Progenitor cell of endocrine pancreas (in vitro differentiated cells): ENCODE measurements at places on chromosomes 6 and 20. TPM values are rescaled to one million over a fixed set of nuclear protein-coding genes. Genes with fewer than 3 reads are reported as not detected.
A peak's percentile ranks its signal among the peaks of the same experiment; 100 is the strongest.

- no peak for DNase-seq
These were observed 187.6 kb downstream of the CD83 start for GRCh38 chr6:14305131-14305530.

- DNase-seq: no peak
These were observed 118.1 kb downstream of the SYNDIG1 start for GRCh38 chr20:24587384-24588046.

- DNase-seq: peak; percentile 77
These were observed at the start of gene RBBP9 for GRCh38 chr20:18496740-18497592. Gene RBBP9 (minus strand): TSS chr20:18497225. CDS start chr20:18497167, 58 bp downstream.

DNA sequence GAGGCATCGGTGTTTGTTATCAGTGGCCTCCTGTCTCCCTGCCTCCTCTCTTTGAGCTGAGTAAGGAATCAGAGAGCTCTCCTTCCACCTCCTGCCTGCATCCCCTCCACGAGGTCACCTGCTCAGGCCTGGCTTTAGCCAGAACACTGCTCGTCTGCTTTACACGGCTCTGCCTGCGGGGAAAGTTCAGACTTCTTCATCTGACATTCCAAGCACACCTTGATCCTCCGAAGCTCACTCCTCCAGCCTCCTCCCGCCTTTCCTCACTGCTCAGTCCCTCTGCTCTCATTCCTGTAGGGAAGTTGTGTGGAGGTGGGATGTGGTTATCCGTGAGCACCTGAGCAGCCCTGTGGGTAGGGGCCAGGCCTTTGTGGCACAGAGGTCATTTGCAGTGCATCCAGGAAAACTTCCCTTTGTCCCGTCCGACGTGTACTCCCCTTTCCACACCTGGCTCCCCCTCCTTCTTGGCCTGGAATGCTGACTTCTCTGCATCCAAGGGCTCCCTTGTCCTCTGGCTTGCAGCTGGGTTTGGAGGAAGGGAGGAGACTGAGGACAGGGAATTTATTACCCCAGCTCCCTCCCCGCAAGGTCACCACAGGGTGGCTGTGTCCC is 12.8 kb upstream of the CCDC167 start:
- DNase-seq: no peak

DNA sequence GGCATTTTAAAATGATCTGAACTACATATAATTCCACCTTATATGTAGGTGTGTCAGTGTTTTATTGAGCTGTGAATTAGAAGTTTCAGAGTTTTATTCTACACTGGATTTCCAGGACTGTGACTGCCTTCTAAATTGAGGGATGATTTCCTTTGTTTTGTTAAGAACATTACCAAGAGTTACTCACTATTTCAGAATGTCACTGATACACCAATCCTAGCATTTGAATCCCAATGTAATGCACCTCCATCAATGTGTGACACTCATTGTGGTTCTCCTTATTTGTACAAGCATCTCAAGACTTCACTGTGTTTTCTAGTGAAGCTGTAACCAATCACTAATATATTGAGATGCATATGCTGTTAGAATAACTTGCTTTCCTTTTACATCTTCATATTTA is 86.8 kb downstream of the PLCB1 start:
- DNase-seq: no peak

DNA sequence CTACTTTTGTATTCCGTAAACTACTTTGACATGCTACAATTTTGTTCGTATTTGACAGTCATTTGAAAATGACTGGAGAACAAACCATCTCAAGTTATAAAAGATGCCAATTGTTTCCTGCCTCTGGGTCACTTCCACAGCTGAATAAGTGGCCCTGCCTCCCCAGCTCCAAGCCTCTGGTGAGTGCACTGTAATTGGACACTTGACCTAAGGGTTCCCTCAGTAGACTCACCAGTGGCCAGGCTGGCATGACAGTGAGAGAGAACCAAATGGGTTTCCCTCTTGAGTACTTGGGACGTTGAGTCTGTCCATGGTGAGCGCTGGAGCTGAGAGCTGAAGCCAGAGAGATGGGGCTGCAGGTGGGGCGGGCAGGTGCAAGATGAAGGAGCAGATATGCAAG is 57.1 kb downstream of the SLC35D3 start:
- no peak for DNase-seq

- no peak for DNase-seq
These were observed 60.5 kb upstream of the ANKEF1 start for GRCh38 chr20:9974324-9974723.

Gene TTI1
- 45.8 and 51.9 TPM in 2 replicates for total RNA-seq

Gene NPEPL1
- 55.4 and 56.3 TPM in 2 replicates for total RNA-seq

Gene DCDC2
- total RNA-seq: 22.2 and 28.2 TPM in 2 replicates

Gene CCDC28A
- total RNA-seq: 9.4 TPM in 2 replicates

Gene SLC23A2
- 23.4 and 23.6 TPM in 2 replicates for total RNA-seq

Gene AK9
- 12.8 and 16.4 TPM in 2 replicates for total RNA-seq

Gene CEP57L1
- 11.4 and 12.3 TPM in 2 replicates for total RNA-seq

Gene LRRC73
- total RNA-seq: 1.5 and 1.6 TPM in 2 replicates
